Stimulated activated naive CD4-positive, alpha-beta T cell (primary cell): ENCODE measurements at places on chromosomes 2 and 18.

- DNase-seq = no peak
Observed at GRCh38 chr2:9189901-9190300, 16.7 kb upstream of the ASAP2 start.

GRCh38 chr18:58960508-58960907 is 95.8 kb downstream of the ZNF532 start:
- DNase-seq = no peak

DNA sequence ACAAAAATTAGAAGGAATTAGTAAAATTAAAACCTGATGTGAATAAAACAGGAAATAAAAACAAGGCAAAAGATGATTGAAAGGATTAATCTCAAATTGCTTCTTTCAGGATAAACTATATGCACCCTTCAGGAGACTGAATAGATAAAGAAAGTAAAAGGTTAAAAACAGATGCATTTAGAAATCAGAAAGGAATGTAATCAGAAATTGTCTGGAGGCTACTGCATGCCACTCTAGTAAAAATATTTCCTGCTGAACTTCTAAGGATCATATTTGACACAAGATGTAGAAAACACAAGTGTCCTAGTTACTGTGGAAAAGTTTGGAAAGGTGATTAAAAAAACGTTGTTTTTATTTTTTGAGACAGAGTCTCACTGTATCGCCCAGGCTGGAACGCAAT is 16.2 kb downstream of the CHCHD5 start:
- no peak for DNase-seq

DNA sequence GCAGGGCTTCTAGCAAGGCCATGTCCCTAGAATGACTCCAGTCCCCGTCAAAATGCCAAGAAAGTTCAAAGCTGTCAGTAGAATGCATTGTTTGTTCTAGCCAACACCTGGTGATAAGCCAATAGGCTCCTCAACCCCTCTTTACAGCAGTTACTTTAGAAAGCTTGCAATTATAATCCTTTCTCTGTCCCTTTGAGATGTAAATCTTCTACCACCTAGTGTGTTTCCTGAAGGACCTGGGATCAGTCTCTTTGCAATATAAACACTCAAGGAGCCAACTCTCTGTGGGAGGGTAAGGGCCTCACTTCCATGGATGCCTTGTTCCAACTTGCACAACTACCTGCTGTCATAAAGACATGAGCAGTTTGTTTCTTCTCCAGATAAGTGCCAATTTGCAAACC is 301.8 kb downstream of the NBAS start:
- no peak for DNase-seq

DNA sequence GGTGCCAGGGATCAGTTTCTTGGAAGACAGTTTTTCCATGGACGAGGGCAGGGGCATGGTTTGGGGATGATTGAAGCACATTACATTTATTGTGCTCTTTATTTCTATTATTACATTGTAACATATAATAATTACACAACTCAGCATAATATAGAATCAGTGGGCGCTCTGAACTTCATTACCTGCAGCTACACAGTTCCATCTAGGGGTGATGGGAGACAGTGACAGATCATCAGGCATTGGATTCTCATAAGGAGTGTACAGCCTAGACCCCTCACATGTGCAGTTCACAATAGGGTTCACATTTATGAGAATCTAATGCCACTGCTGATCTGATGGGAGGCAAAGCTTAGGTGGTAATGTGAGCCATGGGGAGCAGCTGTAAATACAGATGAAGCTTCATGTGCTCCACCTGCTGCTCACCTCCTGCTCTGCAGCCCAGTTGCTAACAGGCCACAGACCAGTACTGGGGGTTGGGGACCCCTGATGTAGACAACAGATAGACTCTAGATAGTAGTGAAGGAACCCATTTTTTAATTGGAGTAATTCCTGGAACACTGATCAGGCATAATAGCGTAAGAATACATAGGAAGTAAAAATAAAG is 41.5 kb upstream of the MC4R start:
- DNase-seq = no peak

DNA sequence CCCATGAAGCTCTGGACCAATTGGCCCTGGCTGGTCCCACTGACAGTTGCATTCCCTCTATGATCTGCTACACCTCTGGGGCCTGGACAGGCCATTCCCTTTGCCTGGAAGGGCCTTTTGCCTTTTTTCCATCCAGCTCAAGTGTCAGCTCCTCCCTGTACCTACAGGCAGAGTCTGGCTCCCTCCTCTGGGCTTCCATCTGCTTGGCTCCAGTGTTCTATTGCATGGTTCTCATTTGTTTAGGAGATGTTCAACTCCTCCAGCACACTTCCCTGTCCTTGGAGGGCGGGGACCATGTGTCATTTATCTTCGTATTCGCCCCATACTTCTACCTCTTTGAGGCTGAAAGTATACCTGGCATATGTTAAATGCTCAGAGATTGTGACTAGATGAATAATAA is 61.1 kb downstream of the PRKCE start:
- no peak for DNase-seq

- DNase-seq = no peak
Observed at GRCh38 chr18:48814490-48815178, 136.1 kb downstream of the SMAD7 start.

GRCh38 chr18:32251466-32251865 is 61.6 kb downstream of the MEP1B start:
- DNase-seq = no peak

- DNase-seq = no peak
Observed at GRCh38 chr2:37871456-37872191, 53.5 kb upstream of the RMDN2 start.

DNA sequence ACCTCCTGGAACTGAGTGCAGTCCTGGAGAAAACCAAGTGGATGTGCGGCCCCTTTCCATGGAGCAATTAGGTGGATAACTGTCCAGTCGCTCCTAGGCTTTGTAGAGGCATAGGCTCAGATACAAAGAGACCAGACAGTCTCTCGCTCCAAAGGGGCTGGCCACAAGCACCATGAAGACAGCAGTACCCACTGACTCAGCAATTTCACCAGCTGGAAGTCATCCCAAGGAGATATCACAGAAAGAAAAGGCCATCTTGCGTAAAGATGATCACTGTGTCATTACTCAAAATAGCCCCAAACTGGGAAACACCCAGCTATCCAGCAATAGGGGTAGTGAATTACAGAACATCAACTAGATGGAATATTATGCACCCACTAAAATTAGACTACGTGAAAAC is 161.2 kb downstream of the MSH2 start:
- DNase-seq = no peak

GRCh38 chr2:22449696-22450095 is 935.3 kb upstream of the KLHL29 start:
- DNase-seq = no peak

- no peak for DNase-seq
Observed at GRCh38 chr2:46098621-46099062, 198.6 kb upstream of the EPAS1 start.

DNA sequence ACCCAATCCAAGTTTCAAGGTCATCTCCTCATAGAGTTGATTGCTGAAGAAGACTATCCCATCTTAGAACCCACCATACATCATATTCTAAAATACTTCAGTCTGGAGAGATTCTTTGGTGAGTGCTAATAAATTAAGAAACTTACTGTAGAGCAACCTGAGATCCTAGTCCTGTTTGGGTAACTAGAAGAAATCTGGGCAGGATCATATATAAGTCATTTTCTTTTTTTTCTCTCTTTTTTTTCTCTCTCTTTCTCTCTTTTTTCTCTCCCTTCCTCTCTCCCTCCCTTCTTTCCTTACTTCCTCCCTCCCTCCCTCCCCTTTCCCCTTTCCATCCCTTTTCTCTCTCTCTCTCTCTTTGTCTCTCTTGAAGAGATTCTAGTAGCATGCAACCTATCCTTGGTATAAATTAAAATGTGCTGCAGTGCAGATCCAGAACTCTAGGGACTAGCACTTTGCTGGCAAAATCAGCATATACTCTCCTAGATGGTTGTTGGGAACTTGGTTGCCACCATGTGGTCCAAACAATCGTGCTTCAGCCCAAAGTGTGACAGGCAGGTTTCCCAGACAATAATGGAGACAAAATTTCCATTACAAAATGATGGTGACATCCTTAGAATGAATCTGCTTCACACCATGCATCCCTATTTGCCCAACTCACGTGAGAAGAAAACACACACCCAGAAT is 399.4 kb upstream of the CELF4 start:
- no peak for DNase-seq

- DNase-seq = no peak
Observed at GRCh38 chr2:237879991-237880560, 20.7 kb downstream of the RAMP1 start.

- no peak for DNase-seq
Observed at GRCh38 chr2:45083175-45083574, 73.9 kb upstream of the SIX2 start.

DNA sequence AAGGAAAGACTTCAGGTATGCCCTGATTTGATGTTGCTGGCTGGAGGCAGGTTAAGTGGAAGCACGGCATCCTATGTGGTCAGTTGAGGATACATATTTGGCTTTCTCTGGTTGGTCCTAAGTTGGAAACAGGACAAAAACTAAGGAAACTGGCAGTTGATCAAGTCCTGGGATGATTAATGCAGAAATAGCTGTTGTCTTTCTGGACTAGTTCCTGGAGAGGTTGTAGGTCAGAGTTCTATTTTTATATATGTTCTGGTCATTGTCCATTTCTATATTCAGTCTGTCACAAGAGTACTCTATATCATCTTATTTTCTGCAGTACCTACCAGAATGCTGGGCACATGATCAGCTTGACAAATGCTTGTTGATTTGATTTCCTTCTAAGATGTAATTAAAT is 4.0 kb upstream of the SLC35F5 start:
- DNase-seq = no peak

- no peak for DNase-seq
Observed at GRCh38 chr2:147273106-147273505, 571.7 kb upstream of the ACVR2A start.

- DNase-seq = no peak
Observed at GRCh38 chr18:61530681-61531080, 197.5 kb downstream of the CDH20 start.

GRCh38 chr18:50820901-50821520 is 1.2 kb upstream of the MRO start:
- DNase-seq = no peak

GRCh38 chr2:31216734-31217133 is 581 bp downstream of the CAPN14 start:
- no peak for DNase-seq

GRCh38 chr2:14881651-14882327 is 249.3 kb downstream of the LRATD1 start:
- DNase-seq = no peak

DNA sequence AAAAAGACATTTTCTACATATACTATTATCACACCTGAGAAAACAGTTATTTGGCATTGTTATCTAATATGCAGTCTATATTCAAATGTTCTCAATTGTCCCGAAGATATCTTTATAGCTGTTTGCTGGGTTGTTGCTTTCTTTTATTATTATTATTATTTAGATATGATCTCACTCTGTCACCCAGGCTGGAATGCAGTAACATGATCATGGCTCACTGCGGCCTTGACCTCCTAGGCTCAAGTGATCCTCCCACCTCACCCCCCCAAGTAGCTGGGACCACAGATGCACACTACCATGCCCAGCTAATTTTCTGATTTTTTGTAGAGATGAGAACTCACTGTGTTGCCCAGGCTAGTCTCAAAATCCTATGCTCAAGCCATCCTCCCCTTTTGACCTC is 19.9 kb downstream of the GPATCH11 start:
- no peak for DNase-seq

DNA sequence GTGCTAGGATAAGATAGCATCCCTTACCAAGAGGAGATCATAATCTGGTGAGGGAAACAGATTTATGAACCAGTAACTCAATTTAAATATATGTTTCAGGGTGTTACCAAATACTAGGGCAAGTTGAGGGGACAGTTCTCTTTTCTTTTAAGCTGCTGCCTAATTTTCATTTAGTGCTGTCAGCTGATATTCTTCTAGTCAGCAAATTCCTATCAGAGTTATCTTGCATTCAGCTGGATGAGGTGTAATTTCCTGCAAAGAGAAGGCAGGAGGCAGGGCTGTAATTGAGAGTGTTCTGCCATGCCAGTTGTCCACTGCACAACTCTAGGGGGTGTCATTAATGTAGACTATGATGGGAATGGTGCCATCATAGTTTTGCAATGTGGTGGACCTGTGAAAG is 141.3 kb upstream of the LHCGR start:
- DNase-seq = no peak

- DNase-seq = no peak
Observed at GRCh38 chr2:152657043-152657442, 60.2 kb downstream of the PRPF40A start.

GRCh38 chr2:205904873-205905272 is 181.1 kb downstream of the INO80D start:
- DNase-seq = no peak

GRCh38 chr2:182368446-182368845 is 58.4 kb downstream of the PDE1A start:
- DNase-seq = no peak

- DNase-seq = peak; percentile 7
Observed at GRCh38 chr2:64945973-64946768, 43.0 kb upstream of the SLC1A4 start.

- DNase-seq = no peak
Observed at GRCh38 chr2:56688661-56689060, 504.9 kb downstream of the CCDC85A start.
